ACHN (cell line): ENCODE measurements at places on chromosomes 3 and 15.

- no peak for DNase-seq
These were observed 79.2 kb downstream of the B3GALNT1 start for GRCh38 chr3:161025911-161026310.

- no peak for DNase-seq
These were observed 197.7 kb downstream of the LPP start for GRCh38 chr3:188351648-188352047.

GRCh38 chr3:152243721-152244516 lies 24.8 kb upstream of the MBNL1 start:
- no peak for DNase-seq

GRCh38 chr3:149585401-149585726 lies 72.5 kb downstream of the WWTR1 start:
- DNase-seq, result peak; percentile 44

- no peak for DNase-seq
These were observed 976.0 kb downstream of the ROBO1 start for GRCh38 chr3:78791753-78792152.

GRCh38 chr3:133591271-133591742 lies 17.8 kb downstream of the CDV3 start:
- peak; percentile 75 for DNase-seq

DNA sequence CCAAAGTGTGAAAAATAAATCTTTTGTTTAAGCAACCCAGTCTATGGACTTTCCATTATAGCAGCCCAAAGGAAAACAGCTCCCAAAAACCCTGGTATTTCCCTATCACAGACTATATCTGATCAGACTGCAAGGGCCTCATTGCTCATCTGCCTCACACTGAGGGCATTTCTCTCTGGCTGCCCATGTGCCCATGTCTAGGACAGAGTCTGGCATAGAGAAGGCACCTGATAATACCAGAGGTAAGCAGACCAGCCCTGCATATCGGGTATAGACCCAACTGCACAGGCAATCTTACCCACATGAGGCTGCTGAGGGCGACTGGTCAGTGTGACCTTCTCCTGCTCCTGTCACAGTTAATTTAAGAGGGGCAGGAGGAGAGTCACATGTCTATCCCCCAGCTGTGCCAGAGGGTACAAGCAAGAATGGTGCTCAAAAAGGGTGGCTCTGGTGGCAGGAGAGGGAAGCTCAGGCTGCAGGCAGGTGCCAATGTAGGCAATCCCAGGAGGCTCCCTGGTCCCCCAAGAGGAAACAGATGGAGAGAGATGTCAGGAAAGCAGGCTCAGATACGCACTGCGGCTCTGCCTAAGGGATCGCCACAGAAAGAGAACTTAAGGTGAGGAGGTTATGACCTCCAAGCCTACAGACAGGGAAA lies 3.1 kb downstream of the CSRNP1 start:
- DNase-seq, result peak; percentile 27

GRCh38 chr3:4826237-4827100 lies 152.8 kb upstream of the BHLHE40 start:
- peak; percentile 52 for DNase-seq

GRCh38 chr3:69861556-69861955 lies 122.3 kb downstream of the MITF start:
- DNase-seq, result no peak

DNA sequence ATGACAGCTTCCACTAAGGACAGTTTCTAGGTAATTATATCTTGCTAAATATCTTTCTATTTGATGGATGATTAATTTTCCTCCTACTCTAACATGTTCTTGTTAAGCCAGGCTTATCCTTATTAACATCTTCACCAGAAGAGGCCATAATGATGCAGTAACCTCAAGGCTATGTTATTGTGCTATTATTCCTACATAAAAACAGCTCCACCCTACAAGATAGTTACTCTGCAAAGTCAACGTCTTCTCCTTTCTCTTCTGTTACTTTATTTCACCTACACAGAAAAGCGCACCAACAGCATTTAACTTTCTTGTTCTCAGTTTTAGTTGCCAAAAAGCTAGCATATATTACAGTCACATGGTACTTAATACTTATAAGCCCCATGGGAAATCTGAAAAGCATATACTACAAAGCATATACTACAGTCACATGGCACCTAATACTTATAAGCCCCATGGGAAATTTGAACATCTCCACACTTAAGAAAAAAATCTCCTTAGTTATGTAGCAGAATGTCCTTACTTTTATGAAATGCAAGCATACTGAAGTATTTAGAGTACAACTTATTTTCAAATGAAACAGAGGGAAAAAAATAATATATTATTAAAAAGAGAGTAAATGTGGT lies 13.4 kb downstream of the ADAM10 start:
- DNase-seq, result no peak

DNA sequence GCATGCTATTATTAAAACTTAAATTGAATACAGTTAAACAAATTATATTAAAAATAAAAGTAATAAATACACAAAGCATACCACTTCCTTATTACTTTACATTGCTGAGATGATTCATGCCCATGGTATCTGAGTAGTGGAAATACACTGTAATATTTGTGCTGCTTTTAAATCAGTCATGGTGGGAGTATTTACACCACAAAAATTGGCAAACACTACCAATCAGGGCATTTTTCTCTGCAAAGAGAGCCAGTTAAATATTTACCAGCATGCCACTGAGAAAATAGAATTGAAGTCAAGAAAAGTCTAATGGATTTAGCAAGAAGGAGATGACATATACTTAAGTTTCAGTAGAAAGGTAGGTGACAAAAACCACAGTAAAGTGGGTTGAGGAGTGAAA lies 19.6 kb downstream of the PPARG start:
- DNase-seq, result peak; percentile 88

DNA sequence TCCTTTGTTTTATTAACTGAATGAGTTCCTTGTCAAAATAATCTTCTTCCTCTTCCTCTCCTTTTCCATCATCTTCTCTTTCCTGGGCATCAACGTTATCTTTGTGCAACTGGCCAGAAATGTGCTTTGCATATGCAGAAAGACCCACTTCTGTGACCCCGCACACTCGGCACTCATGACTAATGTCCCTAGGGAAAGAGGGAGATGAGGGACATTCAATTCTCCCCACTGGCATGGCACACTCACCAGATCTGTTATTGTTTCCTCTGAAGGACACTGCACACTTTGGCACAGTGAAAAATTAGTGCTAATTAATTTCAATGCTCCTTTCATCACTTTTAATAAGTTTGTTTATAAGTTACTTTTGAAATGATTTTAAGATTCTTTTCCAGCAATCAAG lies 34.0 kb downstream of the ZNF106 start:
- DNase-seq, result no peak

DNA sequence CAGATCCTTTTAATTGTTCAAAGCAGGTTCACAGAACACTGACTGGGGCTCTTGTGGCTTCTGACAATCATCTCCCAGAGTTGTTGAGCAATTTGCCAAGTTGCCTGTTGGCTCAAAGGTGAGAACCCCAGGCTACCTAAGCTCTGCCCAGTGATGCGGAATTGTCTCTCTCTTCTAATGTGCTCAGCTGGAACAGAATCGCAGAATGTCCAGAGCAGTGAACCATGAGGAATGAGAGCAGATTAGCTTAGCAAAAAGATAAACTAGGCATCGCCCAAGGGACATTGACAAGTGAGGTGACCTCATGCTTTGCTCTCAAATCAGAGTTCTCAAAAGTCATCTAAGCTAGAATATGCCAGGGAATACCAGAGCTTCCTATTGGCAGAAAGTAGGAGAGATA lies 148.1 kb downstream of the WDR76 start:
- DNase-seq, result peak; percentile 76

GRCh38 chr15:85890620-85890980 lies 95.9 kb upstream of the KLHL25 start:
- DNase-seq, result no peak

DNA sequence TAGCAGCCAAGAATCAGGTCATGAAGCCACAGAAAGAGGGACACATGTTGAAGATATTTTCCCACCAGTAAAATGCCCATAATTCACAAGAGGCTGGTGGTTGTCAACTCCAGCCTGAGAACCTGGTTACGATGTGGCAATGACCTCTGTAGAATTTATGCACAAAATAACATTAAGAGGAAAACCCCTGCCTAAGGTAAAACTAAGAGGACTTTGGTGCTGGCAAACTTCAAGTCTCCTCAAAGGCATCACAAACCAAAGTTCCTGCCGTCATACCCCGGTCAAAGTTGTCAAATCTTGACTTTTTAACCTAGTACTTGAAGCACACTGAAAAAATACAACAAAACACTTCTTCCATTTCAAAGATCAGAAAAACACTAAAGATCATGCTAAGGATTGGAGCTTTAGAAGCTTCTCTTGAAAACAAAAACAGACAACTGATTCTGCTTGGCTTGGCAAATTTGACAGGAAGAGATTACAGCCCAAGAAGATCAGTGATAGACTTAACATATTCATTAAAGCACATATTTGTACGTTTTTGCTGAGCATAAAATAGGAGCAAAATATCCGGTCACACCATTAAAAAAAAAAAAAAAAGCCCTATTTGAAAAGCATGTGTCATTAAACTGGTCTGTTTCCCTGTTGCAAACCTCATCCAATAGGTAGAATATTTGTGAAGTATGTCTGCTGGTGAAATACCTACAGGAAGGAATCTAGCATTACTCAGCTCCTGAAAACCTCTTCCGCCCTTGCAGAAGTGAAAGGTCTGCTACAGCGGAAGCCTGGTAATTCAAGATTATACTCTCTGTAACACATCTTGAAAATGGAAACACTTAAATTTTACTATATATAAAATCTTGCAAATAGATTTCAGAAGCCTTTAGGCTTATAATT lies 22.8 kb downstream of the EIF4E3 start:
- no peak for DNase-seq

- DNase-seq, result peak; percentile 75
These were observed 35.4 kb downstream of the BCL2L10 start for GRCh38 chr15:52076889-52077781.

GRCh38 chr3:40845447-40845846 lies 320.7 kb downstream of the ZNF621 start:
- DNase-seq, result no peak

GRCh38 chr15:42749266-42749665 lies 12.3 kb upstream of the CDAN1 start:
- DNase-seq, result no peak

DNA sequence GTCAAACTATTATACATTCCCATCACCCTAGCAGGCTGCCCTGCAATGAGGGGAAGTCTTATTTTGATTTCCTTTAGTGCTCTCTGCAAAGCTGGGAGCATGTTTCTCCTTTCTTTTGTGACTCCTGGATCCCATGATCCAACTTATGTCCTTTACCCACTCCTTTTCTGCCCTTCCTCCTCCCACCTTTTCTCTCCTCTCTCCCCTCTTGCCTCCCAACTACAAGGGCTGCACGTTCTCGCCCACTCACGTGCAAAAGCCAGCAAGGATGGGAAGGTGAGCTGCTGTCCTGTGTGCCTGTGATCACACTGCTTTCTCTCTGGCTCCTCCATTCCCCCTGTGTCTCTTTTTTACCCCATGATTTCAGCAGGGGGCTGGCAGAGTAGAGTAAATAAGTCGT lies 6.1 kb downstream of the VIPR1 start:
- no peak for DNase-seq

GRCh38 chr15:65396965-65397317 lies 19.1 kb upstream of the IGDCC3 start:
- DNase-seq, result no peak

DNA sequence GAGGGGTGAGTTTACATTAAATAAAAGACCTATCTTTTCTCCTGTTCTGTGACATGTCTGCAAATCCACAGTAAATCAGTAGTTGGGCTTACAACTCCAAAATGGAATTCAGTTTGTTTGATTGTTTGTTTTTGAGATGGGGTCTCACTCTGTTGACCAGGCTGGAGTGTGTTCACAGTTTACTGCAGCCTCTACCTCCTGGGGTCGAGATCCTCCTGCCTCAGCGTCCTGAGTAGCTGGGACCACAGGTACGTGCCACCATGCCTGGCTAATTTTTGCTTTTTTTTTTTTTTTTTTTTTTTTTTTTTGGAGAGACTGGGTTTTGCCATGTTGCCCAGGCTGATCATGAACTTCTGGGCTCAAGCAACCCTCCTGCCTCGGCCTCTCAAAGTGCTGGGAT lies 63.5 kb upstream of the ADPGK start:
- no peak for DNase-seq

- DNase-seq, result no peak
These were observed 32.7 kb upstream of the PLSCR5 start for GRCh38 chr3:146637871-146638270.

GRCh38 chr3:120172070-120172469 lies 77.8 kb upstream of the GSK3B start:
- no peak for DNase-seq

GRCh38 chr3:114058646-114059045 lies 2.1 kb downstream of the QTRT2 start:
- DNase-seq, result no peak

DNA sequence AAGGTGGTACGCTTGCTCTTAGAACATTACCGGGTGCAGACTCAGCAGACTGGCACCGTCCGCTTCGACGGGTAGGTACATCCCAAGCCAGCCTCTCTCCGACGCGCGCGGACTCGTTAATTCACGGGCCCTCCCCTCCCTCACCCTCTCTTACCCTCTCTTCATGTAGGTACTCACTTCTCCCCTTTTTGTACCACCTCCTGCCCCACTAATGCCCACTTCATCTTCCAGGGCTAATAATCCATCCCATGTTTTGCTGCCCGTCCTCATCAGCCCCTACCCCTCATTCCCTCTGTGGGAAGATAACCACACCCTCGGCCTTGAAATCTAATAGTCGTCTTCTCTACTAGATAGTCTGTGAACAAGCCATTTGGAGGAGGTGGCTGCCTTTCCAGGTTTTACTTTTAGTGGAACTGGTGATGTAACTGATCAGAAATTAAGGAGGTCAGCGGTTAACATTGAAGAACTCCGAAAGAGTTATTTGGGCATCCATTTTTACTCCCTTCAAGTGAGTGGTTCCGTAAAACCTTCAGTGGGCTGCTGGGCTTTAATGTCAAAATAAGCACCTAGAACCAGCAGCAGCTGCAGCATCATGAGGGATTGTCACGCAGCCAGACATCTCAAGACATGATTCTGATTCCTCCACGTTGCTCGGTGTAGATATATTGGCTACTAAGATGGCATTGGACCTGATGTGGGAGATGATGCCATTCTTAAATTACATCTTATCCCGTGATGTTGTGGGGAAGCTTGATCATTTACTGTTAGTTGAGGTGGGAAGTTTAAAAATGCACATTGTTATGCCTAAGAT lies 1.3 kb downstream of the FEM1B start:
- DNase-seq, result no peak

DNA sequence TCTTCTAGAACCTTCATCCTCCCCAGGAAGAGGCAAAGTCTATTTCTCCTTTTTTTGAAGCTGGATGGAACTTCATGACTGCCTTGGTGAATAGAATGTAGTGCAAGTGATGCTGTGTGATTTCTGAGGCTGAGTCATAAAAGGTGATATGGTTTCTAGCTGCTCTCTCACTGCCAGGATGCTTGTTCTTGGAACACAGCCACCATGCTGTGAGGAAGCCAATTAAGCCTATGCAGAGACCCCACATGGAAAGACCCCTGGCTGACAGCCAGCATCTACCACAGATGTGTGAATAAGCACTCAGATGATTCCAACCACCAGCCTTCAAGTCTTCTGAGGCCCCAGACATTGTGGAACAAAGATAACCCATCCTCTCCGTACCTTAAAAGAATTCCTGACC lies 57.0 kb downstream of the ISL2 start:
- no peak for DNase-seq

GRCh38 chr15:66885281-66885915 lies 180.0 kb upstream of the SMAD3 start:
- DNase-seq, result no peak
